Activated T-cell treated with anti-CD3 and anti-CD28 coated beads for 48 hours (primary cell): ENCODE measurements at places on chromosomes 5 and 9.

GRCh38 chr5:32074401-32074800 is 99.7 kb downstream of the GOLPH3 start:
- no peak for DNase-seq

DNA sequence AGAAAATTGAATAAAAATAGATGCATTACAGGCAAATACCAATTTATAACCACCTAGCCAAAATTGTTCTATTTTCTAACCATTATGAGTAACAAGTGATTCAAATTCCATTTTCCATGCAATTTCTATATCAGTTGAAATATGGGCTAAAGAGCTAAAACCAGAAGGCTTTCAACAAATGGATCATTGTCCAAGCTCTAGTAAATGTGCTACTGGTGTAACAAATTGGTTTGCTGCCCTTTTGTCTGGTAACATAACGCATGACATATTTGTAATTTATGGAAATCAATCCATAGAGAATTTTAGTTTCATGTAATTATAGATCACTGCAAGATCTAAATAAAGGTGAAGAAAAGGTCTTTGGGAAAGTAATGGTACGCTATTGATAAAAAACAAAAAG is 708.0 kb upstream of the GRAMD2B start:
- DNase-seq: no peak

DNA sequence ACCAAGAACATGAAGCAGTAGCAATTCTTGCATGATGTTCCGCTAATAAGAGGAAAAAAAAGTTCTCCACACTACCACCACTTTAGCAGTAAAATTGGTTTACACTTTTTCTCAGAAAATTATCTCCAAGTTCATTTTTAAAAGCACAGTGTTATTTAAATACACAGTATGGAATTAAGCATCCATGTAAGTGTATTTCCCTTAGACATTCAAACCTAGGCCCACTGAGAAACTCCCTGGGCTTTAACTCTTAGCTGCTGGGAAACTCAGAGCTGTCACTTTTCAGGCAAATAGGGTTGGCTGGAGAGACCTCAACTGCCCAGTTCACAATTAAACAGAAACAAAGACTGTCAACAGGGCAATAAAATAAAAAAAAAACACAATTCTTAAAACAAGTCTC is 2.7 kb downstream of the GNAQ start:
- DNase-seq: no peak

DNA sequence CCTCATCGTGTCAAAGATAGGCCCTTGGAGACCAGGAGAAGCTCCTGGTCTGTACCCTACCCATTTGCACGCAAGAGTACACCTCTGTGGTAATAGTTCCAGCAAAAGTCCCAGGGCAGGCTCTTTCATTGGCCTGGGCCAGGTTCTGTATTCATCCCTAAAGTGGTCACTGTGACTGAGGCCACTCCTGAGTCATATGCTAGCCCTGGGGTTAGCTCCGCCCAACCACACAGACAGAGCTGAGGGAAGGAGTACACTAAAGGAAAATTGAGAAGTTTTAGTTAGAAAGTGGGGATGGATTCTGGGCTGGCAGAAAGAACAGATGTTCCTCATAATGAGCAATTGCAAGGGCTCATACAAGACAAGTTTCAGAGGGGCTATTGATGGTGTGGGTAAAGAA is 206.7 kb downstream of the ARHGAP26 start:
- no peak for DNase-seq

DNA sequence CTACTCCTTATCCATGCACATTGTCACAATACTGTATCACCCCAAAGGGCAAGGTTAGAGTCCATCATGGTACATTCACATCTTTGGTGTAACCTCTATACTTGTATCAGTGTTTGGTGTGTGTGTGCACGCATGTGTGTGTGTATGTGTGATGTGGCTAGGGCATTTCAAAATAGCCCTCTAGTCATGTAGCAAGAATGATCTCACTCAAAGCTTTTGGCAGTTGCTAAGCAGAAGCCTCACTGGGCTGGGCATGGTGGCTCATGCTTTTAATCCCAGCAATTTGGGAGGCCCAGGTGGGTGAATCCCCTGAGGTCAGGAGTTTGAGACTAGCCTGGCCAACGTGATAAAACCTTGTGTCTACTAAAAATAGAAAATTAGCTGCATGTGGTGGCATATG is 245.3 kb downstream of the ADGRV1 start:
- no peak for DNase-seq

- DNase-seq: no peak
Observed at GRCh38 chr5:172683264-172683644, 42.2 kb downstream of the NEURL1B start.

DNA sequence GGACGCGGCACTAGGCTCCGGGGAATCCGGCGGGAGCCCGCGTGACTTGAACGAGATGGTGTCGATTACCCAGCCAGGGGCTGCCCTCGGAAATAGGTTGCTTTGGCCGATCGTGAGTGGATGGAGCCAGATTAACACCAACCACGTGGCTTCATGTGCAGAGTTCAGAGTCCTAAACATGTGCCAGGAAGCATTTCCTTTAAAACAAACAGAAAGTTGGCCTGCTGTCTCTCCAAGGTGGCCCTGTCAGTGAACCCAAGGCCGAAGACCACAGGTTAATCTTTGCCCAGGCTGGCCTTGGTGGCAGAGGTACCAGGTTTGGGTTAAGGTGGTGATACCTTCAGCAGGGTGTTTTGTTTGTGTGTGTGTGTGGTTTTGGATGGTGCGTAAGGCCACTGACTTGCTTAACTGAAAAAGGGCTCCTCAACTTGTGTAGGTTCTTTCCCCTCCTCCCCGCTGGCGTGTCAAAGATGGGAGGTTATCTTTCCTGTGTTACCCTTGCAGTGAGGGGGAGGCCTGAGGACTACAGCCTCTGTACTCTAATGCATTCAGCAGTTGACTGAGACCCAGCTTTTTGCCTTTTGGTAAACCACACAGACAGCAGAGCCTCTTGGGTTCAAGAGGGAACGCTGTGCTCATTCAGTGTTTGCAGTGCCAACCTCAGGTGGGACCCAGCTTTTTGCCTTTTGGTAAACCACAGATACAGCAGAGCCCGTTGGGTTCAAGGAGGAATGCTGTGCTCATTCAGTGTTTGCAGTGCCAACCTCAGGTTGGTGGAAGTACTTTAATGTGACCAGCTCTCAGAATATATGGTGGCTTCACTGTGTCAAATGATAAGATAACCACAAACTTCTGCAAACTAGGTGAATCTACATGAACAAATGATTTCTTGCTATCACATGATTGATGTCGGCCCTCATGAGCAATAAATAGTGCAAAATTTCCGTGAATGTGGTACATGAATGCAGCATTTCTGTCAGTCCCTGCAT is 1.4 kb downstream of the IQGAP2 start:
- peak; percentile 57 for DNase-seq

- DNase-seq: no peak
Observed at GRCh38 chr5:908172-908571, 15.5 kb downstream of the TRIP13 start.

DNA sequence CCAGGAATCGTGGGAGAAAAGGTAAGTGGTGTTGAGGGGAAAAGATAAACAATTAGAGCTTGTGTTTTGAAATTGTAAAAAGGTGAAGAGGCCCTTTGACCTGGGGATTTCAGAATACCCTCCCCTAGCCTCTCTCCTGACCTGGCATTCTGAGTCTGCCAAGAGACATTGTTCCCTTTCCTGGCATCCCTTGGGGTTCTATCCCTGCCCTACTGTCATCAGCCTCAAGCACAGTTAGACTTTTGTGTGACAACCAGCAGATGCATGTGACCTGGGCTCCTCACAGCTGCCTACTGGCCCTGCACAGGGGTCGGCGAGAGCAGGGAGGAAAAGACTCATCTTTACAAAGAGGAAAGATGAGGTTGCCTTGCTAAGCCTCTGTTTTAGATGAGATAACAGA is 72.2 kb upstream of the ORM1 start:
- DNase-seq: no peak

GRCh38 chr5:178202541-178202940 is 1.8 kb upstream of the HNRNPAB start:
- DNase-seq: no peak

DNA sequence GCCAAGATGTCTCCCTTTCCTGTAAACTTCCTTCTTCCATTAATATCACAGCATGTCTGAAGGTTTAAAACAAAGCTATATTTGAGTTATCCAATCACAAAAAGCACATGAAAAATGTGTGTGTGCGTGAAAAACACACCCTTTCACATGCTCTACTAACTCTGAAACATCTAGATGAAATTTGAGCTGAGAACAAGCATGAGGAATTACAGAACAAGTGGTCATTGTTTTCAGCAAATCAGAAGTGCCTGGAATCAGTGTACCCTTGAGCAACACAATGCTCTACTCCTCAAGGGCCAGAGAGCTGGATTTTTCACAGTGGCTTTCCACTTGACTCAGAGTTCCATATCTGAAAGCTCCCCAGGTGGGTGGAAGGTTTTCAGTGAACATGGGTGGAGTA is 255.9 kb downstream of the PSAT1 start:
- no peak for DNase-seq

DNA sequence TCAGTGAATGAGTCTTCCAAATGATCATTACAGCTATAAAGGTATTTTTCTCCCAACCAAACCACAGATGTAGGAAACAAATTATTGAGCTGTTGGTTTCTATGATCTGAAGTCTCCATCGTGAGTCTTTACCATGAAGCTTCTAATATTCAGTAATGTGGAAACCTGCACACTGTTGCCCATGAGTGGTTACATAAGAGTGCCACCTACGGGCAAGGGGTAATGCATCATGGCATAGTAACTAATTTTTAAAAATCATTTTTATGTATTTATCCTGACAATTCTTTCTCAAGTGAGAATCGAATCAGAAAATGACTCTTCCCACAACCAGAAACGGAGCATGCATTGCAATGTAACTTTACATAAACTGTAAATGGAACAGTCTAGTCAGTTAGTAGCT is 282.5 kb upstream of the SMARCA2 start:
- no peak for DNase-seq

- no peak for DNase-seq
Observed at GRCh38 chr5:43409809-43410271, 2.4 kb downstream of the CCL28 start.

DNA sequence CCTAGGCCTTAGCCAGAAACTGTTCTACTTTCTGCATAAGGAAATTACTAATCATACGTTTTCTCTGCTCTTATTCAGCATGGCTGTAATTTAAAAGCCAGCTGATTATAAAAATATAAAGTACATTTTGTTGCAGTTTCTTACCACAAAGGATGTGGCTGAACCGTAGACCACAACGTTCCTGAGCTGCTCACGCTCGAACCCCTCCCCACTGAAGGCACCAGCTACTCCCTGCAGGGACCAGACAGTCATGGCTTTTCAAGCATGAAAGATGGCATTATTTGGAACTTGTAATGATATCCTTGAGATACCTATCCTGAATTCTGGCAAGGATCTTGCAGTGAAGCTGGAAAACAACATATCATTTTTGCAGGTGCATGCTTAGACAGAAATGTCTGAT is 91.8 kb upstream of the DMRT1 start:
- no peak for DNase-seq

DNA sequence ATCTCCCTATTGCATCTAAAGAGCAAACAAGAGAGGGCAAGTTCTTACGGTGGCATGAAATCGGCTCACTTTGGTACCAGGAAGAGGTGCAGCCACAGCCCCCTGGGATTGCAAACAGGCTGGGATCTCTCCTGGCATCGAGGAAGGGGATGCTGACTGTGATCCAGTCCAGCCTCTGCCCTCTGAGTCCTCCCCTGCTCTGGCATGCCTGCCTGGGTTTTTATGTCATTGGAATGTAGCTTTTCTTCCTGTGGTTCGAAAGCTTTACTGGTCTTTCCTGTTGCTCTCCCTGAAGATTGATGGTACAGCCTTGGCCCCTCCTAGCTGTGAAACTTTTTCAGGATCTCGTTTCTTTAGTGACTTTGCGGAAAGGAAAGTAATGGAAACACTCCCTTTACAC is 6.6 kb downstream of the SLC46A2 start:
- DNase-seq: no peak

DNA sequence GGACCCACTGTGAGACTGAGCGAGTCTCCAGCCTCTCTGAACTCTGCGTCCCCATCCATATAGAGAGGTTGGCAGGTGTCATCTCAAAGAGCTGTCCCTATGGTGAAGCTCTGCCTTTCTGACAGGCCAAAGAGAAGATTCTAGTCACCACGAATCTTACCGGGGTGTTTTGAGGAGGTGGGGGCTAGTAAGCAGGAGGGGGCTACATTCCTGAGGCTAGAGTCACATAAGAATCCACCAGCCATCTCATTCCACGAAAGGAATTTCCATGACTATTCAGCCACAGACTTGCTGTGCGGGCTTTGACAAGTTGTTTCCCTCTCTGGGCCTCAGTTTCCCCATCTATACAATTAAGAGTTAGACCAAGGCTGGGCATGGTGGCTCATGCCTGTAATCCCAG is 16.3 kb downstream of the PDGFRB start:
- no peak for DNase-seq

DNA sequence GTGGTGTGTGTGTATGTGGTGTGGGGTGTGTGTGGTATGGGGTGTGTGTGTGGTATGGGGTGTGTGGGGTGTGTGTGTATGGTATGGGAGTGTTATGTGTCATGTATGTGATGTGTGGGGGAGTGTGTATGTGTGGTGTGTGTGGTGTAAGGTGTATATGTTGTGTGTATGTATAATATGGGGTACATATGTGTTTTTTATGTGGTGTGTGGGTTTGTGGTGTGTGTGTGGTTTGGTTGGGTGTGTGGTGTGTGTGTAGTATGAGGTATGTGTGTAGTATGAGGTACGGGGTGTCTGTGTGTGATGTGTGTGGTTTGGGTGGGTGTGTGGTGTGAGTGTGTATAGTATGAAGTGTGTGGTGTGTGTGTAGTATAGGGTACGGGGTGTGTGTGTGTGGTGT is 11.4 kb downstream of the ECSCR start:
- DNase-seq: no peak

DNA sequence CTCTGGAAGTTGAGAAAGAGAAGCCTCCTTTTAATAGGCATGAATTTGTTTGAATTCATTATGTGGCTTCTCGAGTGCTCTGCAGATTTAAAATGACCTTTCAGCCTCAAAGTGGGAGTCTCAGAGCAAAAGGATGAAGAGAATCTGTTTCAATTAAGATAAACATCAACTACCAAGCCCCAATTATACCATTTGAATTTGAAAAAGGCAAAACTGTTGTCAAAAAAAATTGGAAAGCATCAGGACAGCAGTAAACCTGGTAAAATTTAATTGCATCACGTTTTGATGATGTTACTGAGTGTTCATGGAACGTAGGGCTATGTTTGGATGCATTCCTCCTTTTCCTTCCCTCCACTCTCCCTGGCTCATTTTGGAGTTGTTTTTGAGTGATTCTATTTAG is 637.2 kb downstream of the PDE4D start:
- DNase-seq: no peak

- DNase-seq: no peak
Observed at GRCh38 chr9:33850267-33850629, 33.3 kb downstream of the UBE2R2 start.

GRCh38 chr5:176534640-176535039 is 2.6 kb downstream of the RNF44 start:
- DNase-seq: no peak

DNA sequence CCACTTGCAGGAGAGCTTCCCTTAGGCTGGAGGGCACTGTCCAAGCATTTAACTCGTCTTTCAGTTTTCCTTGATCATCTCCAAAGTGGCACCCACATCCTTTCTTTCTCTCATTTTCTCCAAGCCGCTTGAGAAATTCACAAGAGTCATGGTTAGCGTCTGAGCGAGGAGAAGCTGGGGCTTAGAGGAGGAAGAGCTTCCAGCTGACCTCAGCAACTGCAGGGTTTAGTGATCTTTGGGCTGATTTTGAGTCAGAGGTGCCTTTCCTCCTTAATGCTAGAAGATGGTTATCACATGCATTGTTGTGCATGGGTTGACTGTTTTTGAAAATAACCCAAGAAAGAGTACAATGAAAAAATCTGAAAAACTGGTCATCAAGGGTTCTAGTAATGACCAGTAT is 134.7 kb downstream of the GADD45G start:
- DNase-seq: no peak
